Articular chondrocyte of knee joint (primary cell): ENCODE measurements at places on chromosomes 2 and 18. TPM values are rescaled to one million over a fixed set of nuclear protein-coding genes. Genes with fewer than 3 reads are reported as not detected.

Gene UGT1A8
- not detected in 2 replicates for total RNA-seq

Gene CLEC4F
- not detected in 2 replicates for total RNA-seq

Gene KCNJ3
- total RNA-seq: not detected in 2 replicates

Gene SLC16A14
- total RNA-seq: 1.6 and 2.3 TPM in 2 replicates

Gene CD8B2
- total RNA-seq: 0.13 and 0.43 TPM in 2 replicates
